NCI-H82 (cell line): ENCODE measurements at places on chromosomes 12 and 14.

- no peak for DNase-seq
Observed at GRCh38 chr12:13472690-13473089, 276.2 kb downstream of the EMP1 start.

DNA sequence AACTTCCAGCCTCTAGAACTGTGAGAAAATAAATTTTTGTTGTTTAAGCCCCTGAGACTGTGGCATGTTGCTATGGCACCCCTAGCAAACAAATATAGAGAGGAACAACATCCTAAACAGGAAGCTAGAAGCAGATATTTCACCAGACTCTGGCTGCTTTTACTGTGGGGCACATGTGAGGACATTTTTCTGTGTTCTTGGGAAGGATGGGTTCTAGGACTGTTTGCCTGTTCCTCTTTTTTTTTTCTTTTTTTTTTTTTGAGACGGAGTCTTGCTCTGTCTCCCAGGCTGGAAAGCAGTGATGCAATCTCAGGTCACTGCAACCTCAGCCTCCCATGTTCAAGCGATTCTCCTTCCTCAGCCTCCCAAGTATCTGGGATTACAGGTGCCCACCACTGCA, 4.2 kb upstream of the HRK start:
- no peak for DNase-seq

- DNase-seq: no peak
Observed at GRCh38 chr14:29937116-29937515, 9.5 kb upstream of the PRKD1 start.

DNA sequence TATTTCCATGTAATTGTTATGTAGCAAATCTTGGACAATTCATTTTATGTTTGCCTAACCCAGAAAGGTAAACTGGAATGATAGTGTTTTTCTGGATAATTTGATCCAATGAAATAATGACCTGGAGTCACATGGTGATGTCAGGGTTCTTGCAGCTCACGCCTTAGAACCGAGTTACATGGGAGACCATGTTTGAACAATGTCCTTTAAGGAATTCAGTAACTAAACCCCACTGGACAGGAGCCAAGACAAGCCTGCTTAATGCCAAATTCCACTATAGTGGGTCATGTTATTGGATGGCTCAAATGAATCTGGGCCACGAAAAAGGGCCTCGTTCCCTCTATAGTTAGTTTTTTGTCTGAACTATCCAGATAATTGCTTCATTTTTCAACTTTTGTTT, 255.8 kb upstream of the HMGA2 start:
- no peak for DNase-seq

GRCh38 chr12:52813885-52814709, at the start of gene KRT4:
Gene KRT4 (minus strand): TSS chr12:52814116. CDS start chr12:52814058, 58 bp downstream.
- no peak for DNase-seq

DNA sequence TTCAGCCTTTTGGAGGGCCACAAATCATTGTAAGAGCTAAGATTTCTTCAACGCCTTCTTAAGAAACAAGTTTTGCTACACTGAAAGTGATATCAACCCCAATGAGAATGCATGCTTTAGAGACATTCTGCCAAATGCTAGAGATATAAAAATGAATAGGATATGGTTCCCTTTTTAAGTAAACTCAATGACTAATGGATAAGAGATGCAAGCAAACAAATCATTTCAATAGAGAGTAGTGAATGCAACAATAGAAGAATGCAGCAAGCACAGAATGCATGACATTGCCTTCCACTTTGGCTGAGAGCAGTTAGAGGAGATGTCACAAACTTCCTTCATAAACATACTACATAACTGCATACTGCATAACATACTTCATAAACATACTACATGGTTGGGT, 116.4 kb downstream of the PDZRN4 start:
- DNase-seq: no peak

DNA sequence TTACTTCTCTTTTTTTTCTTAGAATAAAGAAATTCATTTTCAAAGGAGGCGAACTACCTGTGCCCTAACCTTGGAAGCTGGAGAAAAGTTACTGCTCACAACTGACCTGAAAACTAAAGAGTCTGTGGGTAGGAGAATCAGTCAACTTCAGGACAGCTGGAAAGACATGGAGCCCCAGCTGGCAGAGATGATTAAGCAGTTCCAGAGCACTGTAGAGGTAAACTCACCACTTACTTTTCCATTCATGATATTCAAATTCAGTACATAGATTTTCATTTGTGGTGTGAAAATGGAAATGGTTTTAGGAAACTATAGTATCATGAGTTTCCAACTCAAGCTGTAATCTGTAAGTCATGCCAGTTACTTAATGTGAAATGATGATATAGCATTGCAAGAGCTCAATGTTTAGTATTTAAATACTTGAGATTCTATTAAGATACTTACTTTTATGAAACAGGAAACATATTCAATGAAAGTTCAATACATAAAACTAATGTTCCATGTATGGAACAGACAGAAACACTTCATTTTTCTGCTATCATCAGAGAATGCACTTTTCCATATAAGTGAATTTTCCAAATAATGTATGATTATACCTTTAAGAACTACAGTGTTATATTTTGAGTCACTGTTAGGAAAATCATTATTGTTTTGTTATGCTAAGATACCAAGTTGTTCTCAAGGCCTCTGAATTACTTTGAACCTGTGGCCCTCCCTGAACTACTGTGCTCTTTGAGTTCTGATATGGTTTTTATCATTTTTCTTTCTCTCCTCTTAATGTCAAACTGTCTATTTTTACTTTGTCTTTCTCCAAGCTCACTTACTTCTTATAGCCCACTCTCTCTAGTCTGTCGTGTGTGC, 119.0 kb downstream of the ESR2 start:
- no peak for DNase-seq

- no peak for DNase-seq
Observed at GRCh38 chr14:56004323-56004722, 113.9 kb upstream of the PELI2 start.

DNA sequence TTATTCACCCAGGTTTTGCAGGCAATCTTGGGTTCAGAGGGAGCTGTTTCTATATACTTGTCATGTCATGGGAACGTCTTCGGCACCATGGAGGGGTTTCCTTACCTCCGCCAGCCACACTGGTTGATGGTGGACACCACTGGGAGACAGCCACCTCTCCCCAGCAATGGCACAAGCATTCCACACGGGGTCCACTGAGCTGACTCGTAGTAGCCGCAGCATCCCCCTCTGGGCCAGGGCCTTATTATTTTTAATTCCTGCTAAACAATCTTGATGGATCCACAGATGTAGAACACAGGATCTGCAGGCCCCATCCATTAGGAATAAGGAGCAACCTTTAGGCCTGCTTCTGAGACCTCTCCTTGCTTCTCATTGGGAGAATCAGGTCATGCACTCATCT, 132.9 kb downstream of the DICER1 start:
- DNase-seq: no peak

GRCh38 chr14:49992901-49993339, 100.0 kb downstream of the ARF6 start:
- DNase-seq: no peak
